ENCODE measurements at places on chromosomes 3 and 15. TPM values are rescaled to one million over a fixed set of nuclear protein-coding genes. Genes with fewer than 3 reads are reported as not detected.

ATP11B gene
- total RNA-seq: 32.4 TPM

CHDH gene
- 3.7 TPM for total RNA-seq

MESP2 gene
- total RNA-seq: 0.27 TPM

CLRN1 gene
- total RNA-seq: not detected

UCN2 gene
- total RNA-seq: 0.19 TPM

PLA2G4B gene
- total RNA-seq: 3.8 TPM

SYNPR gene
- 0.93 TPM for total RNA-seq

IL20RB gene
- 0.44 TPM for total RNA-seq

QTRT2 gene
- 4.1 TPM for total RNA-seq

PRR20G gene
- not detected for total RNA-seq

SRGAP3 gene
- total RNA-seq: 10.3 TPM

OSTN gene
- 0.36 TPM for total RNA-seq

RIOX2 gene
- 9.5 TPM for total RNA-seq

All from left ventricle myocardium inferior (tissue), 1 donor.